ENCODE measurements at places on chromosomes 16 and 17.

- DNase-seq = no peak
These were observed 6.7 kb downstream of the PERCC1 start for GRCh38 chr16:1437606-1438005.

GRCh38 chr17:81066771-81067315 lies 31.9 kb downstream of the BAIAP2 start:
- no peak for DNase-seq

DNA sequence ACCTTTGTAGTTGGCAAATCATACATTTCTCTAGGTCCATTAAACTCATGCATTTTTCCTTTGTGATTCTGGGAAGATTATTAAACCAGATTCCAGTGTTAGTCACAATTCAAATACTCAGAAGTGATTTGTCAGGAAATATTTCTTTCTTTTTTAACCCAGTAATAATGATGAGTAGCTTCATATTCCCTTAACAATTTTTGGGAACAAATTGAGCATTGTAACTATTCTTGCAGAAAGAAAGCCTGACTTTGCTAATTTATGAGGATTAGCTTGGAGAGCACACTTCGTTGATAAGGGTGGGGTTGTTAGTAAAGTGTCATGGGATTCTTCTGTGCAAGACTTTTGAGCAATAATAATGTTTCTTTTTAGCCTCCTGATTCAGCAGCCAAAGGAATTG lies 18.7 kb upstream of the KRT24 start:
- no peak for DNase-seq

GRCh38 chr17:66834919-66835454 lies at the start of gene CACNG5:
Gene CACNG5, plus strand, starts transcription at chr17:66835117. Its CDS starts 42,216 bp downstream, at chr17:66877333.
- no peak for DNase-seq

DNA sequence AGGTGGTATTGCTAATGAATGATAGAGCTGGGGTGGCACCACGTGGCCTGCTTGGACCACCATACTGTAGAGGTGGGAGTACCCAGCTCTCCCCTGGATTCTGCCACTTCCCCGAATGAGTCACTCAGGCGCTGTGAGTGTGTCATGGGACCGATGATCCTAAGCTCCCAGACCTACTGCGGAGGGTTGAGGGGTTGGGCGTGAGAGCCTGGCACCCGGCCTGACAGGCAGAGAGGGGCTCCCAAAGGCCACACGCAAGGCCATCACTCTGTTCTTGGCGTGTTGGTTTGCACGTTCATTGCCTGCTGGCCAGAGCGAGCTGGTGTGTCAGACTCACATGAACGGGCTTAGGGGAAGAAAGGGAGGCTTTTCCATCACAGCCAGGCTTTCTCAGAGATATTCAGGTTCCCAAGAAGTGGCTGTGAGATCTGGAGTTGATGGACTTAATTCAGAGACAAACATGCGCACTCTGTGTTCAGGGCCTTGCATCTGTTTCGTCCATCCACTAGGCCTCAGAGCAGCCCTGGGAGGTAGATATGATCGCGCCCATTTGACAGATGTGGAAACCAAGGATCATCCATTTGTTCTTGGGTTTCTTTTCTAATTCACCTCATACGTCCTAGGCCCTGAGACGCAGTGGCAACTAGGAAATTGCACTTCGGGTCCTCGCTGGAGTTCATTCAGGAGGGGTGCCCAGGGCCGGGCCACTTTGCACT lies 41.4 kb downstream of the CMIP start:
- no peak for DNase-seq

DNA sequence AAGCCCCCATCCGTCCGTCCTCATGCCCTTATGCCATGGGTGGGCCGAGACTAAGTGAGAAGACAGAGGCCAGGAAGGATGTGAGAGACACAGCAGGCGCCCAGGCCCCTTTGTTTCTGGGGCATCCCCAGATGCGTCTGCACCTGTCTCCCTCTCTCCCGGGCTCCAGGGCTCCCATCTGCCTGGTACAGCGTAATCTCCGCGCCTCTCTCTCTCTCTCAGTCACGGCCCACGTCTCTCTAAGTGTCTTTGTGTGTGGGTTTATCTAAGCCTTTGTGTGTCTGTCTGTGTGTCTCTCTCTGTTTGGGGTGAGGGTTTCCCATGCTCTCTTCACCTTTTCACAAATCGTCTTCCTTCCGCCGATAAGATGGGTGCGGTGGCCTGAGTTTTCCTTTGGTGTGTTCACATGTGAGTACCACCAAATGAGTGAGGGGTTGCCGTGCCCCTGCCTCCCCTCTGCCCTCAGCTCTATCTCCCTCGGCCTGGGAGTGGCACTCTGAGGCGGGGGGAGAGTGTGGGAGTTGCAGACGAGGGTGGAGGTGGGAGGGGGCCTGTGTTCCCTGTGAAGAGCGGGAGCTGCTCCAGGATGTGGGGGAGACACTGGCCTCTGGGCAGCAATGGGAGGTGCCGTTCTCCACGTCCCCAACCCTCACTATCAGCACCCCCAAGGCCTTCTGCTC lies 25.8 kb upstream of the ABCC3 start:
- no peak for DNase-seq

DNA sequence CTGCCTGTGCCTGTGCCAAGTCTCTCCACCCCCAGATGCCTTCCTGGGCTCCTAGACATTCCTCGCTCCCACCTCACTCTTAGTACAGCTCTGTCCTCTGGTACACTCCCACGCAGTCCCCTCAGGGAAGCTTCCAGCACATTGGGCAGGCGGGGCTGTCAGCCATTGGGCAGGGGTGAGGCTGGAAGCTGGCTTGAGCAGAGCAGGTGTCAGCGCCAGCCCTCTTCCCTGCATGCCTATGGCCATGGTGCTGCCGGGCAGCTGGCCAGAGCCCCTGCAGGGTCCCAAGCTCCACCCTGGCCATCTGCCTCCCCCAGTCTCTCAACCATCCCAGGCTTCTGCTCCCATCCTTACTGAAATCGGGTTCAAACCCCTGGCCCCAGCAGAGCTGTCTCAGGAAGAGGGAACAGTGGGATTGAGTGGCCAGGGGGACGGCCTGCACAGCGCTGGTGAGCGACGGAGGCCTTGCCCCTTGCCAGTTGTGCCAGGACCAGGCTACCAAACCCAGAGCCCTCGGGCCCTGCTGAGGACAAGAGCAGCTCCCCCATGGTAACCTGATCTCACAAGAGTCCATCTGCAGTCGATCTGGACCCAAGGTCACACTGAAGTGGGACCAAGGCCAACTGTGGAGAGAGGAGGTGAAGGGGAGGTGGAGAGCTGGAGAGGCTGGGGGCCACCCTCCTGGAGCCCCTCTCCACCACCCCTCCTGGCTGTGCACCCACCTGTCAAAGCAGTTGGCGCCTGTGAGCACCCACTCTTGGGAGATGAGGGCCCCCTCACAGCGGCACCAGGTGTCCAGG lies 2.4 kb upstream of the B9D1 start:
- DNase-seq = no peak

GRCh38 chr16:62738666-62739460 lies 702.6 kb upstream of the CDH8 start:
- DNase-seq = no peak
